Left colon (tissue), 2 donors: ENCODE measurements at places on chromosomes 11 and 22. TPM values are rescaled to one million over a fixed set of nuclear protein-coding genes. Genes with fewer than 3 reads are reported as not detected.

DNA sequence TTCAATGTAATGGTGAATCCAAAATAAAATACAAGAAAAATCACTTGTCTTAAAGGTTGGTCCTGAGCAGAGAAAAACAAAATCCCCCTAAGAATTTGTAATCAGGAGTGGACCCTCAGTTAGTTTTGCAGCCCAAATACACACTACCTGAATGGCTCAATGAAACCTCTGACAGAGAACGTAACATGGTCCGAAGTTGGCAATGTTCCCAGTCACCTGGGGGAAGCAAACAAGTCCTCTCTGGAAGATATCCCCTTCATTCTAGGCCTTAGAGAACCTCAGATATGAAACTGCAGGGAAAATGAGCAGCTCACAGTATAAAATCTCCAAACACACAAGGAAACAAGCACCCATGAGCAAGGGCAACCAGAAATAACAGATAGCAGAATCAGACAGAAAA lies 58.2 kb downstream of the MORC2 start:
- DNase-seq = no peak

- no peak for DNase-seq
These were observed 98.2 kb upstream of the NAV2 start for GRCh38 chr11:19614370-19614940.

GRCh38 chr11:111906680-111907079 lies 4.9 kb downstream of the CRYAB start:
- no peak for DNase-seq

GRCh38 chr11:1624621-1625020 lies 2.7 kb upstream of the KRTAP5-4 start:
- DNase-seq = no peak

- DNase-seq = no peak
These were observed 94.1 kb upstream of the AMOTL1 start for GRCh38 chr11:94673951-94674491.

DNA sequence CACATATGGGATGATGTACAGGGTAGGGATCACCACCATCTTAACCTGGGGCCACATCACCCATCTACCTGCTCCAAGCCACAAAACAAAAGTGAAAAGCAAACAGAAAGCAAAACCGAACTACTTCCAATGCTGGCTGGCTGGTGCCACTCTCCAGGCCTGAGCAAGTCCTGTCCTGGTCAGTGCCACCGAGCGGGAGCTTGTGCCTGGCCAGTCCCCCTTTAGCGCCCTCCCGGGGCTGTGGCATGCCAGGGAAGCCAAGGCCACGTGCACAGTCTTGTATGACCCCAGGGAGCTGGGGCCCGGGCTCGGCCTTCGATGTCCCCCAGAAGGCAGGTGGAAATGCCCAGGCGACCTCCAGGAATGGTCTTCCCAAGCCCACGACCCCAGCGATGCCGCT lies 17.9 kb upstream of the NAP1L4 start:
- DNase-seq = no peak

GRCh38 chr11:122391049-122391448 lies 264.5 kb upstream of the UBASH3B start:
- no peak for DNase-seq

DNA sequence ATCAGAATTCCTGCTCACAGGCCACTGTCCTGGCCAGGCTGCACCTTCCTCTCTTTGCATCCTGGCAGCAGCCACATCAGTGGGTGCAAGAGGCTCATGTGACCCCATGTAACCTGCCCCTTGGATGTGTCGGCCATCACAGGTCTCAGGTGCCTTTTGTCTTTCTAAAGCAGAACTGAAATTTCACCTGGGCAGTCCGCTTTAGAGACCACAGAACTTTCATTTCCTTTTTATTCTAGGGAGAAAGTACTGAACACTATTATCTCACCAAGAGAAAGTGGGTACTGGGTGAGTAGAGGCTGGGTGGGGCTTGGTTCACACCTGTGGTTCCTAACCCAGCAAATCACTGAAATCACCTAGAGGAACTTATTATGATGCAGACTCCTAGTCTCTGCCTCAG lies 51.7 kb upstream of the NUP160 start:
- no peak for DNase-seq

GRCh38 chr11:11960687-11961086 lies 47.7 kb downstream of the DKK3 start:
- no peak for DNase-seq

- DNase-seq = no peak
These were observed 38.5 kb downstream of the CWC15 start for GRCh38 chr11:94934846-94935245.

GRCh38 chr11:109641549-109641948 lies 219.6 kb downstream of the C11orf87 start:
- DNase-seq = no peak

- DNase-seq = no peak
These were observed 256.9 kb downstream of the KIRREL3 start for GRCh38 chr11:126743628-126744027.

DNA sequence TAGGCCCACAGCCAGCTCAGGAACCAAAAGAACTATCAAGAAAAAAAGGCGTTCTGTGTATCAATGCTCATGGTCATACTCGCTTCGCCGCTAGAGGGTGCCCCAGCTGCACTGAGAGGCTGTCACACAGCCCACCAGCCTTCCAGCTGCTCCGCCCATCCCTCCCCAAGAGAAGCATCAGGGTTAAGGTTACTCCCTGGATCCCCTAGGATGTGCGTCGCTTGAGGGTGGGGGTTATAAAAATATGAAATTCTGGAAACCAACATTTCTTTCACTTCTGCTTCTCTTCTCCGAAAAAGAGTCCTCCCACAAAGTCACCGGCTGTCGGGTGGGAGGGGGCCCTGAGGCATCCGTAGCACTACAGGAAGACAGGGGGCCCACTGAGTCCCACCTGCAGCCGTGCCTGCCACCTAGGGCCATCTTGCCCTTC lies 1.7 kb downstream of the CBX6 start:
- peak; percentile 82 for DNase-seq

DNA sequence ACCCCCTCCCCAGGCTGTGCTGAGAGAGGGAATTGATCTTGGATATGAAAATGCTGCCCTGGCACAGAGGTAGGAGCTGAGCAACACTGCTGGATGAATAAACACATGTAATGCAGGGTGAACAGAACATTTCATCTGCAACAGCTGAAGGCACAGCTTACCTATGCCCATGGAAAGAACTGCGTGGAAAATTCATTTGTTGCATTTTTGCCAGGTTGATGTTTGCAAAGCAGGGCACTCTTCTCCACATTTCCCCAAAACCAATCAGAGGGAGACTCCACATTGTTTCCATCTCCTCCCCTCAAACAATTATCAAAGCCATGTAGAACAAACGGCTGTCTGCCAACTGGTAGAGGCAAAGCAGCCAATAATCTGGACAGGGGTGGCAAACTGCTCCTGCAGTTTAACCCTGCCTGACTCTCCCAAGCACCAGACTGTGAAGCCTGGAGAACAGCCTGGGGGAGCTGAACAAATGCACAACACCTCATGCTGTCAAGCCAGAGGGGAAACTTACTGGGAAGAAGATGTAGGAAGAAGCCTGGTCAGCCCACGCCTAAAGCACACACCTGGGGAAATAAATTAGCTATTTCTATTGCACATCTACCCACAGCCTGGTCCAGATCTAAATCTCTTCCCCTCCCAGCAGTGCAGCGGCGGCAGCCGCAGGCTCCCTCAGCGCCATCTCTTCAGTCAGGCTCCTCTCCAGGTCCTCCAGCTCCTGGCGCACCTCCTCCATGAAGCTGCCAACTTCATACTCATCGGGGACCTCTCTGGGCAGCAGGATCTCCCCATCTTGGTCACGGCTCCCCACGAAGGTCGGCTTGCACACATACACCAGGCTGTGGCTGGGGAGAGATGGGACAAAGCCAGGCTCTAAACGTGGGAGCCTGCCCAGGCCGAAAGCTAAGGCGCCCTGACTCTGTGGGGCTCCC lies 44.3 kb downstream of the DKK3 start:
- no peak for DNase-seq

GRCh38 chr11:96126917-96127595 lies 203.1 kb upstream of the MTMR2 start:
- no peak for DNase-seq

- DNase-seq = no peak
These were observed 87.8 kb upstream of the TOP3B start for GRCh38 chr22:22070371-22070824.

- no peak for DNase-seq
These were observed 5.4 kb downstream of the TBC1D10C start for GRCh38 chr11:67409261-67409666.

DNA sequence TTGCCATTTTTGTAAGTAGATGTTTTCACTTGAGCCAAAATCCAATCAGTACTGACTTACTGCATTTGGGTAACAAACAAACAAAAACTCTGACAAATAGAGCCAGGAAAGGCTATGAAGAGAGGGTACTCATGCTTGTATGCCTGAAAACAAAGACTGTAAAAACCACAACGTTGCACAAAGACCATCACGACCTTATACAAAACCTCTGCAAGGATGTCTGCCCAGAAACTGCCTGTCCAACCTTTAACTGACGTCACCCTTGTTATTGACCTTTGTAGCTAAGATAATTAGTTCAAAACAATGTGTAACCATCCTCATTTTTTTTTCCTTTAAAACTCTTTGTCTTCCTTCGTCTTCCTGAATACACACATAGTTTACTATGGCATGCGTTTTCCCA lies 804 bp upstream of the CREBZF start:
- no peak for DNase-seq

GRCh38 chr22:25742918-25743708 lies 1.1 kb downstream of the MYO18B start:
- no peak for DNase-seq

DNA sequence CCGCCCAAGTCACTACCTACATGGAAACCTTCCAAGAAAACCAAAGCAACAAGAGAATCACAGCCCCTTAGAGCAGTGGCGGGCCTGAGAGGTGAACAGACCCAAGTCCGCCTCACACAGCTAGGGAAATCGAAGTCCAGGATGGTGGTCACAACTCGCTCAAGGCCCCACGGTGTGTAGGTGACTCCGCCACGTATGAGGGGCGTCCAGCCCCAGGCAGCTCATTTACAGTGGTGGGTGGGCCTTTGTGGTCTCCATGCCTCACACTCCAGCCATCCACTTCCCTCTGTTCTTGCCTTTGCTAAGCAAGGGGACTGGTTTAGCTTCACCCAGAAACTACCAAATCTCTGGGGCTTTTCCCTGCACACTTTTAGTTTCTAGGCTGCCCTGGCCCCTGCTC lies 9.7 kb upstream of the TCF20 start:
- DNase-seq = no peak

DNA sequence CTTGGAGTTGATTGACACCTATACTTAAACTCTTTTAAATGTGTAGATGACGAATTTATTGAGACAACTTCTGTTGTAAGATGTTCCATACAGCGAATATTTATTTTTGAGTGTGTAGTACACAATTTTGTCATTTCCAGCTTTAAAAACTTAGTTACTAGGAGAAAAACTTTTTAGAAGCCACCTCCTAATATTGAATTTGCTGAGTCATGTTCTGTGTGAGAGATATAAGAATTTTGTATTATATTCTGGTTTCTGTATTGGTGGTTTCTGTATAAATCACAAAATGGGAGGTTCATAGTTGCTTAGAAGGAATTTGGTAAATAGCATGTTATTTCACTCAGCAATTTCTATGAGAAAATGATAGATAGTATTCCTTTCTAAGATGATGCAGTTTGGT lies 171.3 kb downstream of the WNT11 start:
- no peak for DNase-seq

- DNase-seq = no peak
These were observed 303.1 kb upstream of the PLET1 start for GRCh38 chr11:112563808-112564207.

DNA sequence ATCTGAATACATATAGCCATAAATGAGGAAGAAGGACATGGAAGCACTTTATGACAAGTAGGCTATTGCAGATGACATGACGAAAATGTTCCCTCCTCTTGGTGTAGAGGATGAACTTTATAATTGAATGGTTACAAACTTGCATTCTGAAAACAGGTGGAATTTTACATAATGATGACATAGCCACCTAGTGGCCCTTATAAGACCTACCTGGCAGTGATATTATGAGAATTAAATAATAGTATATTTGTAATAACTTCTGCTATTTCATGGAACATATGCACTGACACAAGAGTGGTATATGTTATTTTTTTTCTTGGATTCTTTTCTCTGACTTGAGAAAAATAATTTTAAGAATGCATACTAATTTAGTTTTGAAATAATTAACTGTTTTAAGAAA lies 22.9 kb downstream of the TRIM22 start:
- no peak for DNase-seq

DNA sequence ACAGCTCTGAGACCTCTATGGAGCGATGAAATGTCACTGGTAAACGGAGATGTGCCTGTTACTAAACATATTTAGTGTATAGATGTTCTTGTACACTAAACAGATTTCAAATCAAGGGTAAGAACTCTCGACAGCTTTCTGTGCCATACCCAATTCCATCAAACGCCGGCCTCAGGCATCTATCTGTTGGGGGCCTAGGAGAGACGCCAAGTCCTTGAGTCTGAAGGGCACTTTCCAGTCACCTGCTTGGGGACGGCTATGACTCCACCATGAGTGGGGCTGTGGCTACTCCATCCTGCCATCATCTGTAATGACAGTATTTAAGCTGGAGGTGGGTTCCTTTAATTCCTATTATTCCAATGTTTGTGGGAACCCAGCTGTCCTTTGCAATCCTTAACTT lies 87.8 kb downstream of the SHANK2 start:
- no peak for DNase-seq

DNA sequence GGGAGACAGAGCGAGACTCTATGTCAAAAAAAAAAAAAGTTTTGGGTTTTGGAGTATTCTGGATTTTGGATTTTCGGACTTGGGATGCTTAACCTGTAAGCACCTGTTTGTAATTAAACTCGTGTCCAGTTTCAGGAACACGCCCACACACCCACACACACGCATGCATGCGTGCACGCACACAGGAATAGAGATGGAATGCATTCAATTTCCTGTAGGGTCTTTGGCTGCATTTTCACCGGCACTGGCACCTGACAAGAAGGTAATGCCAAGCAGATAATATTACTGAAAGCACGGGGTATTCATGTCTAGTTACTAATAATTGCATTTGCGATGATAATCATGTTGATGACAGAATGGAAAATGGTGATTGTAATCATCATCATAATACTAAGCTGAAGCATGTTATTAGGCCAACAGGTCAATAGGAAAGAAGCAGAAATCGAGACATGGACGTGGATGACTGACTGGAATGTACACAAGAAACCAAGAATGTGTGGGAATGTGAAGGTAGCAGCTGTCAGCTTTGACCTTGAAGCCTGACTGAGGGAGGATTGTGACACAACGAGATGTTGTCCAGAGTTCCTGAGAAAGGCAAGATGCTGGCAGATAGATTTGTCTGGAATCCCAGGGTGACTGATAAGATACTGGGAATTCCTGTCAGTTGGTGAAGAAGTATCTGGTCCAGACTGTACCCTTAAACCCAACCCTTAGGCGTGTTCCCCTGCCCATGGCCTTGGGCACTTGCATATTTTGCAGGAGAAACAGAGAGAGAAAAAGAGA lies 108.6 kb downstream of the SYN3 start:
- no peak for DNase-seq

GRCh38 chr11:27914080-27914479 lies 193.9 kb downstream of the KIF18A start:
- DNase-seq = no peak

- DNase-seq = no peak
These were observed 57.9 kb downstream of the TRIM29 start for GRCh38 chr11:120079750-120080610.

GRCh38 chr11:79485694-79486093 lies 44.9 kb upstream of the TENM4 start:
- no peak for DNase-seq

NPTXR gene
- total RNA-seq = 0.46 TPM

SLC22A9 gene
- total RNA-seq = not detected

TREH gene
- 1.2 TPM for total RNA-seq

BBOX1 gene
- total RNA-seq = not detected

CARD18 gene
- total RNA-seq = not detected

DERL3 gene
- 7.7 TPM for total RNA-seq

F2 gene
- not detected for total RNA-seq

PHOX2A gene
- total RNA-seq = 0.61 TPM

AIFM3 gene
- total RNA-seq = 184 TPM
